ENCODE measurements at places on chromosomes 3 and 15.

DNA sequence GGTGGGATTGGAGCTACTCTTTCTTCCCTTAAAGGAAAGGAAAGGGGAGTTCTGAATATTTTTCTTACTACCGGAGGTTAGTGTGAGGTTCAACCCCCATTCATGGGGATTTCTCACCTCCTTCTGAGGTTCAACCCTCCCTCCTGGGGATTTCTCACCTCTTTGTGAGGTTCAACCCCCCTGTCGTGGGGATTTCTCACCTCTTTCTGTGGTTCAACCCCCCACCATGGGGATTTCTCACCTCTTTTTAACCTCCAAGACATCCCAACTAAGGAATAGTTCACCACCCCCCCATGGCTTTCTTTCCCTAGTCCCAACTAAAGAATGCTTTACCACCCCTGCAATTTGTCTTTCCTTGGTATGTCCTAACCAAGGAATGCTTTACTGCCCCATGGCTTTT is 520.3 kb downstream of the EDEM1 start:
- no peak for DNase-seq

GRCh38 chr15:73928241-73928579 is 1.9 kb downstream of the LOXL1 start:
- DNase-seq, result no peak

DNA sequence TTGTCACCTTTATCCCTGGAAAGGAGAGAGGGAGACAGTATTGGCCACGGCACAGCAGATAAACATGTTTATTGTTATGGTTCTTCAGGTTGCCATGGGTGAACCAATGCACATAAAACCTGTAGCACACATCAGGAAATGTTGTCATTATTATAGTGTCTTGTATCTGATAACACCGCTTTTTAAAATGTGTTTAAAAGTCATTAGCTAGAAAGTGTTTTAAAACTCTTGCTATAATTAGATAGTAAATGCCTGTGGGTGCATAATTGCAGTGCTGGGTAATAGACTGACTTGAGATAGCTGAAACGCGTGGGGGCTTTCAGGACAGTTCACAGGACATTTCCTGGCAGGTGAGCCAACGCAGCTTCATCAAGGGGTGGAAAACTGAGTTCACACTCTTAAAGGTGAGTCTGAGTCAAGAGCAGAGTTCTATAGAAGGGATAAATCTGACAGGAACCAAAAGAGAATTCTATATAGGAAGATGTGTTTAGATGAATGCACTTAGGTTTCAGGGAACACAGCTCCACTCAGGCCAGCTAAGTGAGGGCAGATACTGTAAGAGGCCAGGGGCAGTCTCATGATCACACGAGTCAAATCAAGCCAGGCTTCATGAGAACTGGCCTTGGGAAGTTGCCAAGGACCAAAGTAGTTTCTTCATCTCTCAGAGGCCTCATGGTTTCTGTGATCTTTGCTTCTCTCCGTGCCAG is 35.6 kb upstream of the PPP4R2 start:
- no peak for DNase-seq

GRCh38 chr3:49171119-49171774 is at the start of gene KLHDC8B:
KLHDC8B (plus strand) TSS chr3:49171598; CDS start chr3:49172770, 1,172 bp downstream.
- peak; percentile 97 for DNase-seq

DNA sequence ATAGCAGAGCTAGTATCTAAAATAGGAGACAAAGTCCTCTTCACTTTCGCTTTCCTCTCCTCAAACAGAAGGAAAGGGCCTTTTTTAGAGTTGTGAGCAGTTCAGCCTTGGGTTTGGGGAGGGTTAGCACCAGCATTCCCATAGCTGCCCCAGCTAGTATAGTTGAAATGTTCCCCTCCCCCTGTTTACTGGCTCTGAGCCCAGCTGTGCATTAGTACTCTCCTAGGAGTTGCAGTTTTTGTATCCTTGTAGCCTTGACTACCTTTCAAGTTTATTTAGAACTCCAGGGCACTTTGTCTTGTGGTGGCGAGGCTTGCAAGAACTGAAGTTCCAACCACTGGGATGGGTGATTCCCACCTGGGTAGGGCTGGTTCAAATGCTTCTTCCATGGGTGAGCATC is 245.1 kb upstream of the NAALADL2 start:
- no peak for DNase-seq

- no peak for DNase-seq
These were observed 18.2 kb upstream of the ZNF639 start for GRCh38 chr3:179304605-179305004.

DNA sequence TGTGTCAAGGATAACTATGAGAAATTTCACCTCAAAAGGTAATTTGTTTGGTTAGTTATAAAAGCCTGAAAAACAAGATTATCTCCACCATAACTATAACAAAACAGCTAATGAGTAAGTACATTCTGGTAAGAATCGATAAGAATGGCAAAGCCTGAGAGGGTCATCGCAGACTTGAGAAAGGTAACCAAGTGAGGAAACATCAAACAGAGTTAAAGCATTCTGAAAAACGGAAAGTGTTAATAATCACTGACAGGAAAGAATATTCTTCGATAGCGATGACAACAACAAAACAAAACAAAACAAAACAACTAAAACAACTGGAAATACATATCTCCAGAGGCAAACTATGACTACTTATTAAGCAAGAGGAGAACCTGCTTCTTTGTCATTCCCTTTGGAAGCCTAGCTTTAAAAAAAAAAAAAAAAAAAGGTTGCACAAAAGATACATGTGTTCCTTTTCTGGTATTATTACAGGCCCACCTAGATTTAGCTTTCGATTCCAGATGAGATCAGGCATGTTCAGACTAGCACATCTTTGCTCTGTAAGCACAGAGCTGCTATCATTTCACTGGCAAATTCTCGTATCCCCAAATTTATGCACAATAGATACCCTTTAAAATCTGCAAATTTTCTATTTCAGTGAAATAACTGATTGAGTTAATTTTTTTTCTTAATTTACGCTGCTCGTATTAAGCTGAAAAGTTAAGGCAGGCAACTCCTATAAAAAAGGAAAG is 155.6 kb downstream of the TIGIT start:
- DNase-seq, result no peak

DNA sequence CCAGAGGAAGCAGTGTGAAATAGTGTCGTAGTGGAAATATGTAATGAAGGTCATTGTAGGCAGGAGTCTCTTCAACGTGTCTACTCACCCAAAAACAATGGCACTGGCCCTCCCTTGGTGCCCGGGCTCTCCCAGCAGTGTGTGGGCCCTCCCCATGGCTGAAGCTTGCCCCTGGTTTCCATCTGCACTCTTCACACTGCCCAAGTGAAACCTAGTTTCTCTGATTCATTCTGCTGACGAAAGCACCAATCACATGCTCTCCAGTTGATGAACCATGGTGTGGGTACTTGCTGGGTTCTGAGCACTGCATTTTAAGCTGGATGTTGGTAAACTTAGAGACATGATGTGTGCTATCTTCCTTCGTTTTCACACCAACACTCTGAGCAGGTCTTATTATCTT is 61.0 kb upstream of the AGBL1 start:
- DNase-seq, result no peak

- no peak for DNase-seq
These were observed 984.2 kb downstream of the SQOR start for GRCh38 chr15:46618984-46619383.

- no peak for DNase-seq
These were observed 37.8 kb upstream of the USP3 start for GRCh38 chr15:63466378-63467192.

All from esophagus muscularis mucosa (tissue), 4 donors.